ENCODE measurements at places on chromosomes 11 and 22. TPM values are rescaled to one million over a fixed set of nuclear protein-coding genes. Genes with fewer than 3 reads are reported as not detected.

DNA sequence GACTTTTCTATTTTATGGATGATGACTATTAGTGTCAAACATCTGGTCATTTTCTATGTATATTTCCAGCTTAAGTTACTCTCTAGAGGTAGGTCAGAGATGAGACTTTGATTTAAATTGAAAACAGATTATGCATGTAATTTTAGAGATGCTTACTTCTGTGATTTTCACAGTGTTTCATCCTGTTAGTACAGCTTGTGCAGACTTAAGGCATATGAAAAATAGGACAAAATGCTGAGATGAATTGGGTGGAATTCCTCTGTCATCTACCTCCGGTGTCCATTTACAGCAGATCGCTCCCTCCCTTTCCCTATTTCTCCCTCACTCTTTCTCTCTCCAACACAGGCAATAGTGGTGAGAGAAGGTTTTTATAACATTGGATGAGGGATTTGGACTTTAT lies 14.1 kb downstream of the JAM3 start:
- DNase-seq: no peak

DNA sequence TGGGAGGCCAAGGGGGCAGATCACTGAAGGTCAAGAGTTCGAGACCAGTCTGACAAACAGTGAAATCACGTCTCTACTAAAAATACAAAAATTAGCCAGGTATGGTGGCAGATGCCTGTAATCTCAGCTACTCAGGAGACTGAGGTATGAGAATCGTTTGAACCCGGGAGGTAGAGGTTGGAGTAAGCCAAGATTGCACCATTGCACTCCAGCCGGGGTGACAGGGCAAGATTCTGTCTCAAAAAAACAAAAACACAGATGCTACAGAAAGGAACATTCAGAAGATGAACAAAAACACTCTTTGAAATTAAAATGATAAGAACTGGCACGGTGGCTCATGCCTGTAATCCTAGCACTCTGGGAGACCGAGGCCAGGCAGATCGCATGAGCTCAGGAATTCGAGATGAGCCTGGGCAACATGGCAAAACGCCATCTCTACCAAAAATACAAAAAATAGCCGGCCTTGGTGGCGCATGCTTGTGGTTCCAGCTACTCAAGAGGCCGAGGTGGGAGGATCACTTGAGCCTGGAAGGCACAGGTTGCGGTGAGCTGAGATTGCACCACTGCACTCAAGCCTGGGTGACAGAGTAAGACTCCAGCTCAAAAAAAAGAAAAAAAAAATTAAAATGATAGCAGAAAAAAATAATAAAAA lies 8.5 kb downstream of the RAB6A start:
- no peak for DNase-seq

DNA sequence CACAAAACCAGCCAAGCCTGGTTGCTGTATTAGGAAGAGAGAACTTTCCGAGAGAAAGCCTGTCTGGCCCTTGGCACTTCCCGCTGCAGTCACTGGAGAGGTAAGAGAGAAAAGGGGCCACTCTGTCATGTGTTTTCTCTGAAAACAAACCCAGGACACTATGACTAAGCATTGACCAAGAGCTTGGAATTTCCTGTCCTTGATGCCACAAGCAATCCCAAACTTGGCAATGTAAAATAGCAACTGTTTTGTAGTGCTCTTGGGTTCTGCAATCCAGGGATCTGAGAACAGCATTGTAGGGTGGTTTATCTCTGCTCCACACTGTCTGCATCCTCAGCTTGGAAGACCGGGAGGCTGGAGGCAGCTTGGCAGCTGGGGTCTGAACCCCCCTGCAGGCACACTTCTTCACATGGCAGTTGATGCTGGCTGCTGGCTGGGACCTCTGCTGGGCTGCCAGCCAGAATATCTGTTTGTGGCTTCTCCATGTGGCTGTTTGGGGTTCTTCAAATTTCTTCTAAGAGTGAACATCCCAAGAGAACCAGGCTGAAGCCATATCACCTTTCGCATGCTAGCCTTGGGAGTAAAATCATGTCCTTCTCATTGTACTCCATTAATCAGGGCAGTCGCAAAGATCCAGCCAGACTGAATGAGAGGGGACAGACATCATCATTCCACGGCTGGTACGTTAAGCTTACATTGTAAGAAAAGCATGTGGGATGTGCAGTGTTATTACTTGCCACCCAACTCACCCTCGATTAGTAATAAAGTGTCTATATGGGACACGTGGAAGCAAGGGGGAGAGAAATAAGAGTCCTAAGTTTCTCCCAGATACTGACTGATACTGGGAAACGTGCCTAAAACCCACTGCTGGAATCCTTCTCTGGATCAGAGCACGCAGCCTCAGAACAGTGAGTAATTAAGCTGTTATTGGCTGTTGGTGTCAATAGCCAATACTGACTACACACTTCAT lies 537.4 kb upstream of the B3GAT1 start:
- DNase-seq: no peak

Gene DERL3
- total RNA-seq: 0.59 TPM

- DNase-seq: no peak
These were observed 5.2 kb downstream of the CAPN5 start for GRCh38 chr11:77071671-77072605.

Data from NCI-H460 (cell line).